ENCODE measurements at places on chromosomes 11 and 22. TPM values are rescaled to one million over a fixed set of nuclear protein-coding genes. Genes with fewer than 3 reads are reported as not detected.
A peak's percentile ranks its signal among the peaks of the same experiment; 100 is the strongest.

Gene CADM1
- 21.1 TPM for total RNA-seq

Gene C22orf15
- total RNA-seq, result not detected

GRCh38 chr11:113507341-113507740 is 32.1 kb upstream of the DRD2 start:
- no peaks in the 10 kb centered on the region for H3K27me3 ChIP-seq
- no peak overlapping the region for H3K27ac ChIP-seq
- no peak overlapping the region for H3K4me3 ChIP-seq
- H3K36me3 ChIP-seq, result no peaks in the 10 kb centered on the region

Gene PHF21B
- not detected for total RNA-seq

- no peaks in the 10 kb centered on the region for H3K4me1 ChIP-seq
- DNase-seq, result no peak
- no peaks in the 10 kb centered on the region for H3K36me3 ChIP-seq
- H3K27me3 ChIP-seq, result no peaks in the 10 kb centered on the region
- no peak overlapping the region for H3K27ac ChIP-seq
Observed at GRCh38 chr11:70818351-70818750, 420.0 kb downstream of the CTTN start.

GRCh38 chr11:37963440-37963839 is 1365.4 kb upstream of the RAG2 start:
- no peak overlapping the region for H3K4me3 ChIP-seq
- no peaks in the 10 kb centered on the region for H3K27me3 ChIP-seq

DNA sequence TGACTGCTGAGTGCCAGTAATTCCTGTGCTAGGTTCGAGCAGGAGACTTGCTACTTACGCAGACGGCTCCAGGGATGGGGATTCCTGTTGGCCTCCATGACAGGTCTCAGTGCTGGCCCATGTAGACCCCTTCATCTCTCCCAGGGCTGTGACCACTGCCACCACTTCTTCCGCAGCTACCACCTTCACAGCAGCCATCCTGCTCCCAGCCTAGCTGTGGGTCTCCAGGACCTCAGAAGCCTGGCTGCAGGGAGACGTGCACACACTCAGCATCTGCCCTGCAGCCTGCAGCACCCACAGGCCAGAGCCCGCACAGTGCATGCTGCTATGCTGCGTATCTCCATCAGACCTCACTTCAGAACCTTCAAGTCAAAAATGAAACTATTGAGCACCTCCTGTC is 1503.9 kb downstream of the BRD1 start:
- no peak overlapping the region for H3K4me3 ChIP-seq
- DNase-seq, result peak; percentile 35
- no peak overlapping the region for H3K27ac ChIP-seq
- H3K36me3 ChIP-seq, result no peaks in the 10 kb centered on the region

DNA sequence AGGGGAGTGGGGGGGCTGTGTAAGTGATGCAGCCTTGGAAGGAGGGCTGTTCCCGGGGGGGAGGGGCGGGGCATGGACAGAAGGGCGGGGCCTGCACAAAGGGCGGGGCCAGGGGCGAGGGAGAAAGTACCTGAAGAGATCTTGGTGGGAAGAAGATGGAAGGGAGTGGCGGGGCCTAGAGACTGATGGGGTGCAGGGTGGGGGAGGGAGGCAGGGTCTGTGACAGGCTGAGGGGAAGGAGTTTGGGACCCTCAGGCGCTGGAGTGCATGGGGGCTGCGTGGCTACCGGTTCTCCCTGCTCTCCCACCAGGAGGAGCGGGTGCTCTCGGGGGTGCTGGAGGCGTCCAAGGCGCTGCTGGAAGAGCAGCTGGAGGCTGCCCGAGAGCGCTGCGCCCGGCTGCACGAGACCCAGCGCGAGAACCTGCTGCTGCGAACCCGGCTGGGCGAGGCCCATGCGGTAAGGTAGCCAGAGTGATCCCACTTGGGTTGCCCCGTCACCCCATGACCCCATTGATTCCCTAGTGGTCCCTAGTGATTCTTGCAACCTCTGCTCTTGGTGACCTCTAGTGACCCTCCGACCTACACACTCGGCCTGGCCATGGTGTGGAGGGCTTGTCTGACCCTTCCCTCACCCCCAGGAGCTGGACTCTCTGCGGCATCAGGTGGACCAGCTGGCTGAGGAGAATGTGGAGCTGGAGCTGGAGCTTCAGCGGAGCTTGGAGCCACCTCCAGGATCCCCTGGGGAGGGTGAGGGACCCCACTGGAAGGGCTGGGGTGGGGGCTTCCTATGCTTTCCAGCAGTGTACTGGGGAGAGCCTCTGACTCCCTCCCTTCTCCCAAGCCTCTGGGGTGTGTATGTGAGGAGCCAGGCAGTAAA is 3.1 kb downstream of the CCDC88B start:
- H3K27ac ChIP-seq, result no peak overlapping the region
- H3K4me1 ChIP-seq, result peaks cover 5% of the 10 kb centered on the region
- H3K36me3 ChIP-seq, result no peaks in the 10 kb centered on the region
- DNase-seq, result peak; percentile 58

Gene CFAP300
- total RNA-seq, result not detected

All from right lobe of liver (tissue), 6 donors.